ENCODE measurements at places on chromosomes 3 and 15.

GRCh38 chr3:170171563-170171962 is 10.0 kb downstream of the PHC3 start:
- DNase-seq = no peak

DNA sequence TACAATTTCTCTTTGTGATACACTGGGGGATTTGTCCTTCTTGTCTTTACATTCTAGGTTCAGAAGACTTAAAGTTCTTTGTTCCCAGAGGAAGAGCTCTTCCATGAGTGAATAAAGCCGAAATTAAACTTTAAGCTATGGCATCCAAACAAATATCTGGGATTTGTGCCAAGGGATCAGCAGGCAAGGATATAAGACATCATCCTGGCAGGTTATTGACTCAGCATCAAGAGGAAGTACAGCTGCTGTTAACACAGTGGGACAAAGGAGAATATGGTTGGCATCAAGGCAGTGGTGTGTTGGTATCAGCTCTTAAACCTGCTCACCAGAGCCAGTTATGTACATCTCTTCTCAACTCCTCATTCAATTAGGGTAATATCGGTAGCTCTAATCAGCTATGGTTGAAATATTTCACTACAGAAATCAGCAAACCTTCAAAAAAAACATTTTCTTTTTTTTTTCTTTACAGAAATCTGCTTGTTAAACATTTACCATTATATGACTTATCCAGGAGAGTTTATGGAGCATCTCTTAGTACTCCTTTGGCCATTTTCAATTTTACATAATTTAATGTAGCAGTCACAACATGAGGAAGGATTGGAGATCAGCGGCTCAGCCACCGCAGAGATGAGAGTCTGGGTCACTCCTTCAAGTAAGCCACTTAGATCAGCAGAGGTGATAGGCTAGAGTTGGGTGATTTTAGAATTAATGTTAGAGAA is 1198.6 kb upstream of the EPHA6 start:
- DNase-seq = no peak

DNA sequence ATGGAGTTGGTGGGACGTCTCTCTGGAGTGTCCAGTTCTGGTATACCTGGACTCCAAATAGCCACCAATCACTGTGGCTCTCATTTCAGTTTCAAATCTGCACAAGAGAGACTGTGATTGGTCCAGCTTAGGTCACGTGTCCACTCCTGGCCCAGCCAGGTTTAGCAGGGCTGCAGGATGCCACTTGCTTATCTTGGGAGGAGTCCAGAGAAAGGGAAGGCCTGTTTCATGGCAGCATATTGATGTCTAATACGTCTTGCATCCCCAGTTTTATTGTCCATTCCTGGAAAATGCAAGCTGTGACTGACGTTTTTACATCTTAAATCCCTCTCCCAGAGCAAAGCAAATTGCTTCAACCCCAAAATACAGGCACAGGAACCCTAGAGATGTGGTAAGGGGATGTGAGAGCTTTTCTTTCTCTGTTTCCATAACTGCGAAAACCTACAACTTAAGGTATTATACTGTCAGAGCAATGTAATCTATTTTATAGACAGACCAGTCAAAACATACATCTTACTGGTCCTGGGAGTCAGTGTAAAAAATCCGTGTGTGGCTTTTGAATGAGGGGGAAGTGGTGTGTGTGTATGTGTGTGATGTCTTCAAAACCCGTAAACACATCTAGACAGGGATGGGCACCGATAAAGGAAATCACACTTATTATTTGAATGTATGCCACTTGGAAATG is 274.4 kb downstream of the TLE3 start:
- DNase-seq = no peak

GRCh38 chr3:29597376-29598008 is 316.6 kb downstream of the RBMS3 start:
- DNase-seq = no peak

DNA sequence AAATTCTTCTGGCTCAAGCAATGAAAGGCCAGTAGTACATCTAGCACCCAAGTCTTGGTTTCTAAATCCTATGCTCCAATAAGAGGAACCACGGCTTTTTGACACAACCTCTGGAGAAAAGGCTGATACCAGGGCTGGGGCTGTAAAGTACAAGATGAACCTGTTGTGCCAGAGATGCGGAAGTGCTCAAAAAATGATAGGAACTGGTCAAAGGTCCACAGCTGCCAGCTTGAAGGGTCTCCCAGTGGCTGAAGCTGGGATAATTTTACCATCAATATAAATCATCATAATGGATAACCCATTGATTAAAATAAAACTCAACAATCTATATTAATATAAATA is 558 bp upstream of the NCEH1 start:
- no peak for DNase-seq

GRCh38 chr3:125511420-125512118 is 8.4 kb downstream of the SNX4 start:
- no peak for DNase-seq

Data from stimulated activated CD8-positive, alpha-beta memory T cell treated with anti-CD3 and anti-CD28 coated beads, Interleukin-2, amount 100 ng/mL, for 48 hours (primary cell).